Glutamatergic neuron (in vitro differentiated cells): ENCODE measurements at places on chromosomes 2 and 18.

GRCh38 chr2:195322324-195322723, 334.7 kb upstream of the SLC39A10 start:
- DNase-seq = no peak

DNA sequence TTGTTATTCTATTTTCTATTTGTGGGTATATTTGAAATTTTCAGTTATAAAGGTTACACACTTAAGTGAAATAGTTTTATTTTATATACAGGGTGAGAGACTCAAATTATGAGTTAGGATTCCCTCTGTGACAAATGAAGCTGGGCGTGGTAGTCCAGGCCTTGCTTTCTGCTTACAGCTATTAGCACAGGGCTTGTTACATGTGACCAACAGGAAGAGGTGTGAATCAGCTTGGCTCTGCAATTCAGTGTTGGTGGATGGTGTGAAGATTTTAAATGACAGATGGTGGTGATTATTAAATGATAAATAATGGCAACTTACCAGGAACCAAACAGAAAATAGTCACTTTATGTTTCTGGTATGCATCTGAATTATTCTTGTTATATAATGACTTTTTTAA, 64.4 kb upstream of the NOSTRIN start:
- no peak for DNase-seq

DNA sequence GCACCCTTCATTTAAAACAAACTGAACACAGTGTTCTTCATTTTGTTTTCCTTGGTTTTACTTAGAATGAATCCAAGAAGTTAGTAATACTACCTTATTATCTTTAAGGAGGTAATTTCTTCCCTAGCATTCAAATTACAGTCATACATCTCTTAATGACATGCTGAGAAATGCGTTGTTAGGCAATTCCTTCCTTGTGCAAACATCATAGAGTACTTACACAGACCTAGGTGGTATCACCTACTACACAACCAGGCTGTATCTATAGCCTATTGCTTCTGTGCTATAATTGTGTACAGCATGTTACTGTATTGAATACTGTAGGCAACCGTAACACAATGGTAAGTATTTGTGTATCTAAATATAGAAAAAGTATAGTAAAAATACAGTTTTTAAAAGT, 8.4 kb upstream of the CABYR start:
- DNase-seq = no peak

- DNase-seq = no peak
Measured at GRCh38 chr2:201151127-201151981, 31.6 kb upstream of the CASP10 start.

DNA sequence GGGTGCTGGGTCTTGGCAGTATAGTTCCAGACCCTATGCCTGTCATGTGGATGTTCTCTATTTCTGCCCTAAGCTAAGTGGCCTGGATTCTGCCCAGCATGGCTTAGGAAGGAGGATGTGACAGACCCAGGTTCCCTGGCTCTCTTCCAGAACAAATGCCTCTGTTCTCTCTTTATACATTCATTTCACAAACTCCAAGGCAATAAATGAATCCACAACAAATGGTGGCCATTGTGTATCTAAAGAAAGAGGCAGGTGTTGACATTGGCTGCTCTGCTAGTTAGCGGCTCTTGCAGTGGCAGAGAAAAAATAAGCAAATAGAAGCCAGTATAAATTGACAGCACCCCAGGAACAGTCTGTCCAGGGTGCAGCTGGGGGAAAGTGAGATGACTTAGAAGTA, 298.6 kb downstream of the SUCLG1 start:
- no peak for DNase-seq

- no peak for DNase-seq
Measured at GRCh38 chr2:73111073-73112025, 1.4 kb downstream of the RAB11FIP5 start.

DNA sequence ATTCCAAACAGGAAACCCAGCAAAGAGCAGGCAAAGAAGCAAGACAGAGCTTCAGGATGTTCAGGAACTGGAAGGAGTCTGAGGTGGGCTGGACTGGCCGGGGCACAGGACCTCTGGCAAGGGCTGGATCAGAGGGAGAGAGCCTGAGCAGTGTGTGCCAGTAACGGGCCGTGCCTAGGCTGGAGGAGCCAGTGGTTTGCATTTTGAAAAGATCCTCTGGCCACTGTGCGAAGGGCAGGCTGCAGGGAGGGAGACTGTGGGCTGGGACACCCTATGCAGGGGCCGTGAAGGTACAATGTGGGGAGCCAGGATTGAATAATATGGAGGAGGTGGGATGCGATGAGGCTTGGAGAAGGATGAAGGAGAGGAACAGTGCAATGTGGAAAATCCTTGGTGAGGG, 6.2 kb upstream of the SDC1 start:
- DNase-seq = no peak

DNA sequence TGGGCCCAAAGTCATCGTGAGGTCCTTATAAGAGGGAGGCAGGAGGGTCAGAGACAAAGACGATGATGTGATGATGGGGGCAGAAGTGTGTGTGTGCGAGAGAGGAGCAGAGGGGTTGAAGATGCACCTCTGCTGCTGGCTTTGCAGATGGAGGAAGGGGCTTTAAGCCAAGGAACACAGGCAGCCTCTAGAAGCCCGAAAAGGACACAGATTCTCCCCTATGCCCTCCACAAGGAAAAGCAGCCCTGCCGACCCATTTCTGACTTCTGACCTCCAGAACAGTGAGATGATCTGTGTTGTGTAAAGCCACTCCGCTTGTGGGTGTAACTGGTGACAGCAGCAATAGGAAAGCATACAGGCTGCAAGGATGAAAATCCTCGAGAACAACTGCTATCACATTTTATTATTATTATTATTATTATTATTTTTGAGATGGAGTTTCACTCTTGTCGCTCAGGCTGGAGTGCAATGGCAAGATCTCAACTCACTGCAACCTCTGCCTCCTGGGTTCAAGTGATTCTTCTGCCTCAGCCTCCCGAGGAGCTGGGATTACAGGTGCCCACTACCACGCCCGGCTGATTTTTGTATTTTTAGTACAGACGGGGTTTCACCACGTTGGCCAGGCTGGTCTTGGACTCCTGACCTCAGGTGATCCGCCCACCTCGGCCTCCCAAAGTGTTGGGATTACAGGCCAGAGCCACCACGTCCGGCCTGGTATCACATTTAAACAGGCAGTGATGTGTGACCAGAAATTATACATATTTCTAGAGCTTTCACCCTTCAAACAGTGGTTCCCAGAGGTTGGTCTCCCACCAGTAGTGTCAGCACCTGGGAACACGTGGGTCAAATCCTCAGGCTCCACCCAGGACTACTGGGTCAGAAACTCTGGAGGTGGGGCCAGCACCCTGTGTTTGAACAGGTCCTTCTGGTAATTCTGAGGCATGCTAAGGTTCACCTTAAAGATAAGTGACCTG, 170.5 kb downstream of the TGIF1 start:
- no peak for DNase-seq

GRCh38 chr2:35220461-35220860, 1135.1 kb upstream of the CRIM1 start:
- DNase-seq = no peak

DNA sequence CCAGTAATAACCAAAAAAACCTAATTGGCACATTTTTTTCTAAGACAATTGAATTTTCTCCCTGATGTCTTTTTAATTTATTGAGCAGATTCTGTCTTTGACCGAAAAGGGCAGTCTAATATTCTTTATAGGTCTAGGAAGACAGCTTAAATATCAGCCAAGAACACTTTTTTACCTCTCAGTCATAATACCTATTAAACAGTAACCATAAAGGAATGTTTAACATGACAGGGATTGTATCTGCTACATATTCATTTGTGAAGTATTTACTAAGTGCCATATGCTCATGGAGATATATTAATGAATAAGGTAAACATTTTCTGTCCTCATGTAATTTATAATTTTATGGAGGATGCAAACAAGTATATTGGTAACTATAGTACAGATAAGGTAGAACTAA, 3.1 kb upstream of the HTR2B start:
- no peak for DNase-seq

DNA sequence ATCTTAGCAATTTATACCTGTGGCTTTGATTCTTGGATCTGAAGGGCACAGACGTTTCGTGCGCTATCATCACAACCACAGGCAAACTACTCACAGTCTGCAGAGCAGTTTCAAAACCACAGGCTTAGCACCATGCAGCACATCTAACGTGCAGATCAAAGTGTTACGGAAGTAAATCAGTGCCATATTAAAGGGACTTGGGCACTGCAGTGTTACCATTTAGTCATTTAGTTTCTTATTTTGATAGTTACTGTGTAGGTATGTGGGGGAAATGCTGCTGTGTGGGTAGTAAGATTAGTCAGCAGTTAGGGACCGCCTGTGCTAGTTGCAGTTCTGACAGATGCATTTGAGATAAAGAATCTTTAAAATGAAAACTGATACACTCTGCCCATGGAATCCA, 384.0 kb downstream of the NBAS start:
- no peak for DNase-seq

DNA sequence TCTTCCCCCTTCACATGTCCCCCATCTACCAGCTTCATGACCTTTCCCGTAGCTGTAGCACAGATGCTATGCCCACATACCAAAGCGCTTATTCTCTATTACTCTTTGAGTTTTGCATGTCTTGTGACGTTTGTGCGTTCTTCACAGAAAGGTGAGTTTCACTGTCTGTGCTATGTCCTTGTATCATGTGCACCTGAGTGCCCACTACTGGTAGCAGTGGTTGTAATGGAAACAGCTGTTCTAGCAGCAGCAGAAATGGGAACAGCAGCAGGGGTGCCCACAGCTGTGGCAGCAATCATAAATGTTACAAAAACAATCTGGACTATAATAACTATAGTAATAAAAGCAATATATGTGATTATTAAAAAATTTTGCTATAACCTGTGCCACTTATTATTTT, 127.1 kb downstream of the STK39 start:
- no peak for DNase-seq

GRCh38 chr2:60480089-60480773, 73.2 kb downstream of the BCL11A start:
- no peak for DNase-seq

DNA sequence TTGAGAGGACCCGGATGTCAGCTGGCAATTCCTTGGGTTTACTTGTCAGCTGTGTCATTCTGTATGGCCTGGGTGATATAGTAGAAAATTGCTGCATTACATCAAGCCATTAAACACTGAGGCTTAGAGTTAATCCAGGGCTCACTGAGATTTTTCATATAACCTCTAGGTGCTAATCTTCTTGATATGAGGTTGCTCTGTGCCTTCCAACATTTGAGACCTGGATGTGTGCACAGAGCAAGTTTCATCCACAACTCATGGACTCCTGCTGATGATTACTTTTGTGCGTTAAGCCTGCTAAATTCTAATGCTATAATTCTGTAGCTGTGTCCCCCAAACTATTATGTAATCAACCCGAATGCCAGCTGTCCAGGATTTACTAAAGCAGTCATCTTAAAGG, 178.4 kb upstream of the CDH20 start:
- DNase-seq = no peak

DNA sequence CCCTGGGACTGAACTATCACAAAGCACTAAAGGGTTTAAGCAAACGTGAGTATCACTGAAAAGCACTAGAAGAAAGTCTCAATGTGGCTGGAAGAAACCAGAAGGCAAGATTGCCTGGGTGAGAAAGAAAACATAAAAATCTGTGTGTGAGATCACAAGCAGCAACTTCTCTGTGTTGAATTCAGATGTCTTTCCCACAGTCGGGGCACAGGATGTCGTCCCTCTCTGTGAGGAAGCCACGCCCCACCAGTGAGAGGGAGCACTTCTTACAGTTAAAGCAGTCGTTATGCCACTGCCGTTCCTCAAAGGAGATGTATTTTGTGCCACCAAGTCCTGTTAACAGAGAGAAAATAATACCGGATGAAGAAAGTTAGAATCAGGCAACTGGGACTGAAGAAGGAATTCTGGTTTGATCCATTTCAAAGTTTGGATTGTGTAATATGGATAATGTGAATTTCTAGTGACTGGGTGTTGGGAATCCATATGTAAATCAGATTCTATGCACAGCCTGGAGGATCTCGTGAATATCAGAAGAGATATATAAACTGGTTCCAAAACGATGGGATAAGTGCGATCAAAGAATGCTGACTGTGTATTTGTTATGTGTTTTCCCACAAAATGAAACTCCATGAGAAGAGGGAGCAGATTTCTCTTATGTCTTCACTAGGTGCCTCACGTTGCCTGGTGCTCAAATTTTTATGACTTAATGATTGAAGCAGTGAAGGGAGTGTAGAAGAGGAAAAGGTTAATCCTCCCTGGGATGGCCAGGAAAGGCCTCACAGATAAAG, 24.0 kb downstream of the C2orf49 start:
- no peak for DNase-seq

GRCh38 chr2:122007126-122007525, 251.7 kb downstream of the TSN start:
- DNase-seq = no peak

- DNase-seq = peak; percentile 60
Measured at GRCh38 chr18:12911025-12911928, 27.2 kb upstream of the PTPN2 start.

DNA sequence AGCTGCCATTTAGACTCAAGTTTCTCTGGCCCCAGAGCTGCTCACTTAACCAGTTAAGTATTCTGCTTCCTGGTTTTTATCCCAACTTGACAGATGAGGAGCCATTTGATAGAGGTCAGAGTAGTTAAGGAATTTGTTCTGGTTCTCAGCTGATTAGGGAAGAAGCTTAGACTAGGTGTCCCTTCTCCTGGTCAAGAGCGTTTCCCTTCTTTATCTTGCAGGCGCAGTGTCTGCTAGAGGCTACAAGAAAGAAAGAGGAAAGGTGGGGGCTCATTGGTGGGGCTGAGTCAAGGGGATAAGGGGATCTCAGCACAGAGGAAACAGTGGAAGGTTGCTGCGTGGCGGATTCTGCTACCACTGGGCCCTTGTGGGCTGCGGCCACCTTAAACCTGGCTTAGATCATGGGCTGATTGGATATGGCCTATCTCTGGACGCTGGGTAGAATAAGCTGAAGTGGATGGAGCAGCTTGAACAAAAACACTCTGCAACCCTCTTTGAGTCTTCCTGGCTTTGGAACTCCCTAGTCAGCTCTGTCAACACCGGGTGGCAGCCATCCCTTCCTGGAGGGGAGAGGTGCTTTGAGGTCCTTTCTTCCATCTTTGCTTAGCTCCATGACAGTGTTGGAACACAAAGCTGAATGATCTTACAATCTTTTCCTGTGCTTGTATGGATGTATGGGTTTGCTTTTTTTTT, 70.8 kb downstream of the QPCT start:
- no peak for DNase-seq

GRCh38 chr2:155273323-155273722, 574.8 kb downstream of the KCNJ3 start:
- no peak for DNase-seq

GRCh38 chr18:79749251-79750191, 48.2 kb upstream of the KCNG2 start:
- DNase-seq = peak; percentile 12

GRCh38 chr2:53202063-53202462, 565.5 kb upstream of the CHAC2 start:
- no peak for DNase-seq

- DNase-seq = no peak
Measured at GRCh38 chr18:31686572-31686971, 2.2 kb upstream of the B4GALT6 start.

GRCh38 chr2:11520092-11520693, 13.7 kb upstream of the GREB1 start:
- DNase-seq = no peak
